RPMI8226 (cell line): ENCODE measurements at places on chromosomes 2 and 18.
A peak's percentile ranks its signal among the peaks of the same experiment; 100 is the strongest.

GRCh38 chr2:101349893-101350662, 37.2 kb downstream of the CREG2 start:
- DNase-seq, result no peak

- DNase-seq, result no peak
Observed at GRCh38 chr2:143071185-143071876, 57.9 kb upstream of the ARHGAP15 start.

DNA sequence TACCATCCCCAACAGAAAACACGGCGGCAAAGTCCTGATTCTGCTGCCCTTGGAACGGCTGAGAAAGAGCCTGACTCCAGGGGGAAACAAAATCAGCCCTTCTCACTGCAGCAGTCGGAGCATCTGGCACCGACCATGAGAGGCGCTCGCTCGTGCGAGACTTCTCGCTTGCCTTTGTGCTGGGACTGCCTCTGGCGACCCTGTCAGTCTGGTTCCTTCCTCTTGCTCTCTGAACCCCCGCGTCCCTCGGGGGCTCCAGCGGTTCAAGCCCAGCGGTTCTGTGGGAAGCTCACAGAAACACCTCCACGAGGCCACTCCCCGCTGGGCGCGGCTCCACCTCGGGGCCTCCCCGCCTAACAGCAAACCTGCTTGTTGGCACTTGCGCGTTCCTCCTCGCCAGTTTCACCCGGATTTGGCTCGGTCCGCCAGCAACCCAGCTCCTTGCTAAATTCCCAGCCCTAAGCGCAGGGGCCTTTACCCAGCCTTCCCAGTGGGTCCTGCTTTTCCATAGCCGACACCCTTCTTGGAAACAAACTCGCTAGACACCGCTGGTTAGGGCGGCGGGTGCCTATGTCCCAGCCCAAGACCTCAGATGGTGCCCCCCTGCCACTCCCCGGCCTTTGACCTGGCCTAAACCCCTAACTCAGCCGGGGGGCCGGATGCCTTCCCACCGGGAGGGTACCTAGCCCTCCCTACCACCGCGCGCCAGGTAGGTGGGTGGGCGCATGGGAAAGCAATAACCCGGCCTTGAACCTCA, 2.2 kb downstream of the RND3 start:
- peak; percentile 82 for DNase-seq

DNA sequence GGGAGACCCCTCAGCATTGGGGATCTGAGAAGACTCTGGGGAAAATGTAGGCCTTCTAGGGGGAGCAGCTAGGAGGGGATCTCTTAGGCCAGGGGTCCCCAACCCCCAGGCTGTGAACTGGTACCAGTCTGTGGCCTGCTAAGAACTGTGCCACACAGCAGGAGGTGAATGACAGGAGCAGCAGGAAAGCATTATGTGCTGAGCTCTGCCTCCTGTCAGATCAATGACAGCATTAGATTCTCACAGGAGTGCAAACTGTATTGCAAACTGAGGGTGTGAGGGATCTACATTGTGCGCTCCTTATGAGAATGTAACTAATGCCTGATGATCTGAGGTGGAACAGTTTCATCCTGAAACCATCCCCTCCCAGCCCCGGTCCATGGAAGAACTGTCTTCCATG, 127.3 kb downstream of the SCG2 start:
- no peak for DNase-seq

- no peak for DNase-seq
Observed at GRCh38 chr18:51288582-51288981, 91.1 kb upstream of the MEX3C start.

DNA sequence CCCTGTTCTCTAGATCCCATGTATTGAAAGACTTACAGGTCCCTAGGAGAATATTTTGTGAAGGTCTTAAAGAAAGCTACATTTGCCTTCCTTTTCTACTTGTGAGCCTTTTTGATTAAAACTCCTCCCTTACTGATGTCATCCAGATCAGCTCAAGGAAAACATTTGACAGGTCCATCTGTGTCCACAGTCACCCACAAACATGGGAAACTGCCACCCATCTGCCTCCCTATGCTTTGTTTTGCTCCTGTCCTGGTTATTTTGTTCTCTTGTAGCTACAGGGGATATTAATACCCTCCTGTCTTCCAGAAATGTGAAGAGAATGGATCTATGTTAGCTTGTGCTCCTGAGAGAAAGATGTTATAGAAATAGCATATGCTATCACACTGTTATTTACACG, 203.6 kb upstream of the GALNT5 start:
- no peak for DNase-seq

- no peak for DNase-seq
Observed at GRCh38 chr18:75160364-75160763, 48.6 kb downstream of the PTGR3 start.

DNA sequence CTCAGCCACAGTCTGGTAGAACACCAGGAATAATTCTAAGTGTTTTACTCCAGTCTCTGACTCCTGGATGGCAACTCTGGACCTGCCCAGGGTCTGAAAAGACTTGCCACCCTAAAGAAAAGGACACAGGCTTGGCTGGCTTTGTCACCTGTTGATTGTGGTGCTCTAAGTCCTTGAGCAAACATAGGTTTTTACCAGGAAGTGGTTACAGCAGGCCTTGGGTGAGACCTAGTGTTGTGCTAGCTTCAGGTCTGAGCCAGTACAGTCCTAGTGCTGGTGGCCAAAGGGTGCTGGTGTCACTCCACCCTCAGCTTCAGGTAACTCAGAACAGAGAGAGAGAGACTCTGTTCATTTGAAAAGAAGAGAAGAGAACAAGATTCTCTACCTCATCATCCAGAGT, 1239.4 kb upstream of the CRIM1 start:
- DNase-seq, result peak; percentile 15

DNA sequence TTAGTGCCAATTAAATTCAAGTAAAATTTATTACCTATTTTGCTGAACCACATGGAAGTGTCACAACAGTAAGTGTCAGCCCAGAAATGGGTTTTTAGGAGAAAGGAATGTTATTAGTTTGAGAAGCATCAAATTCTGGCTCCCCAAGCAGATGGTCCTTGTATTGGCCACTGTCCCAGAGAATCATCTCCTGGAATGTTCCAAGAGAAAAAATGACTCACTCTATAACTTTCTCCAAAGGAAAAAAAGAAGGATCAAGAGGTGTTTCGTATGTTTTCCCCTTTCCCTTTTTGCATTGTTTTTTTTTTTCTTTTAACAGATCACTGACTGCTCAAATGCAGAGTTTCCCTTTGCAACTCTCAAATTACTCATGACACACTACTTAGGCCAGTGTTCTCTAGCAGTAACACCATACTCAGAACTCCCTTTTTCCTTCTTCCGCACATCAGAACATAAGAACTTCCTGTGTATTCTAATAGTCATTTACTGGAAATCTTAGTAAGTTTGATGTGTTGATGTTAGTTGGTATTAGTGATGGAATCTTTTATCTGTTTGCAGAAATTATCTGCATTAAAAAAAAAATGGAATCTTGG, 390.3 kb downstream of the GPD2 start:
- DNase-seq, result no peak

- no peak for DNase-seq
Observed at GRCh38 chr2:206432193-206433082, 10.9 kb upstream of the ADAM23 start.

DNA sequence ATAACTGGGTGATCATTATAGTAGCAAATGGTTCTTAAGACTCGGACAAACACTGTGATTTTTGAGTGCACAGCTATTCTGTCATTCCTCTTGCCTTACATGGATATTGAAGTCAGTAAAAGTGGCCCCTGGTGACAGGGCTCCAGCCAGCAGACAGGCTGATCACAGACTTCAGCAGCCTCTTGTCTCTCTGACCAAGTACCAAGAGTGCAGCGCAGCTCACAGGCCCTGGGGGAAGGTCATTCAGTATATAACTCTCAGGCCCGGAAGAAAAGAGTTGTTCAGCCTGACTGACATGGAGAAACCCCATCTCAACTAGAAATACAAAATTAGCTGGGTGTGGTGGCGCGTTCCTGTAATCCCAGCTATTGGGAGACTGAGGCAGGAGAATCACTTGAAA, 202.6 kb downstream of the HRH4 start:
- DNase-seq, result no peak

DNA sequence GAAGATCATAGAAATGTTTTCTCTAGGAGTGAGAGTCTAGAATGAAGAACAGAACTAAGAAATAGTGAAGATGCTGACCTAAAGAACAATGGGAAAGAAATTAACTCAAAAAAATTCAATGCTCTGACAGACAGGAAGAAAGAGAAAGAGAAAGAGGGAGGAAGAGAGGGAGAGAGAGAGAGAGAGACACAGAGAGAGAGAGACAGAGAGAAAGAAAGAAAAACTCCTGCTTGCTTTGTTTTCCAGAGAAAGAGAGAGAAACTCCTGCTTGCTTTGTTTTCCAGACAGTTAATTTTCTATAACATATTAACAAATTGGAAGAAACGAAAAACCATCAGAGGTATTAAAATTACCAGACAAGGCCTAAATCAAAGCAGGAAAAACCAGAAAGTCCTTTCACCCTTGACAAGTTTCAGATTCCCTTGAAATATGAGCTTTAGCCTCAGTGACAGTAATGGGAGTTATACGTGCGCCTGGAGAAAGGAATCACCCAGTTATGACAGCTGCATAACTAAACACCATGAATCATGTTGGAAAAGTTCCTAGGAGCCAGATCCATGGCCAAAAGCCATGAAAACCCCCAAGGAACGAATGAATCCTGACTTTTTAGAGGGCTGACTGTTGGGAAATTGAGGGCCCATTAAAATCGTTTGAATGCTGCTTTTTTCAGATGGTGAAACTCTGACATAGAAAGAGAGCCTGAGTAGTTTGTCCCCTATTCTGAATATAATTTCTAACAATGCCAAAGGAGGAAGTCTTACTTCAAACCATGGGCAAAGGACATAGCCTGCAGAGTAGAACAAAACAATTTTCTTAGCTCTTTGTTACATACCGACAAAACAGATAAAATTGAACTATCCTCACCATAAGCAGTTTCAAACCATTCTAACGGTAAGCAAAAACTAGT, 228.6 kb upstream of the CHST9 start:
- DNase-seq, result no peak

GRCh38 chr18:50044402-50044801, 150.5 kb downstream of the MYO5B start:
- DNase-seq, result no peak

DNA sequence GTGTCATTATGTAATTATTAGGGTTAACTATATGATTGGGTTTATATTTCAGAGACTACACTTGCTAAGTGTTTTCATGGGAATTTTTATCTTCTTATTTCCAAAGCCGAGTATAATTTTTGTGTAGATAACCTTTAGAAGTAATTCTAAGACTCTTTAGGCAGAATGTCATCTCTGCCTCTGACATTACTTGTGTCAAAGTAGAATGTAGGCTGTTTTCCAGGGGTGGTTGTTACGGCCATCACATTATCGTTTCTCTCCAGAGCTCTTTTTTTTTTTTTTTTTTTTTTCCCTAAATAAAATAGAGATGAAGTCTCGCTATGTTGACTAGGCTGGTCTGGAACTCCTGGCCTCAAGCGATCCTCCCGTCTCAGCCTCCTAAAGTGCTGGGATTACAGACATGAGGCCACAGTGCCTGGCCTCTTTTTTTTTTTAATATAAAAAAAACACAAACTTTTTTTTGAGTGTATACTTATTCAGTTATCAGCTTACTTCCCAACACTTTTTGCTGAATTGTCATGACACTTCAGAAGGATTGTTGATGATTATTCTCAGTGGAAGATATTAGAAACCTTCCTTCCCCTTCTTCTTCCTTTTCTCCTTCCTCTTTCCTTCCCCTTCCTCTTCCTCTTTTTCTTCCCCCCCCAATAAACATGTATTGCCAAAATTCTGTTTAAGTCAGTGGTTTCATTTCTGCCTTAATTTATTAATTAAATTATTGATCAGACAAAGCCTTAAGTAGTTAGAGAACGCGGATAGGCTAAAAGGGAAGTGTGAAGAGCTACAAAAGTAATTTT, 2.3 kb downstream of the PIKFYVE start:
- no peak for DNase-seq

DNA sequence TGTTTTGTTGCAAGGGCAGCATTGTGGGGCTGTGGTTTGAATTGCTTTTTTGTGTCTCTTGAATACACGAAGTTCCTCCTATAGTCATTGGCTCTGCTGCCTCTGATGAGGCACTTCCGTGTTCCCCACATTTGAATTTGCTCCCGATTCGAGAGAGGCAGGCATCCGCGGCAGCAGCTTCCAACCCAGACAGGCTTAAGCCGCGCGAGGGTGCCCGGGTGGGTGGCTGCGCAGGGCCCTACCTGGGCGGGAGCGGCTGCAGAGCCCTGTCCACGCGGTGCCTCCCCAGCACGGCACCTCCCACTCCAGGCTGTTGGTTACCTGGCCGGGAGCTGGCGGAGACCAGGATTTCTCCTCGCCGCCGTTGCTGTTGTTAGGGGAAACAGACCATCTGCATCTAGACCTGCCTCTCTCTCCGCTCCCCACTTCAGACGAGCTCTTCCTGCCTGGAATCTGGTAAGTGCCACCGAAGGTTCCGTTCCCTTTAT, 151.3 kb downstream of the NEDD4L start:
- DNase-seq, result no peak

DNA sequence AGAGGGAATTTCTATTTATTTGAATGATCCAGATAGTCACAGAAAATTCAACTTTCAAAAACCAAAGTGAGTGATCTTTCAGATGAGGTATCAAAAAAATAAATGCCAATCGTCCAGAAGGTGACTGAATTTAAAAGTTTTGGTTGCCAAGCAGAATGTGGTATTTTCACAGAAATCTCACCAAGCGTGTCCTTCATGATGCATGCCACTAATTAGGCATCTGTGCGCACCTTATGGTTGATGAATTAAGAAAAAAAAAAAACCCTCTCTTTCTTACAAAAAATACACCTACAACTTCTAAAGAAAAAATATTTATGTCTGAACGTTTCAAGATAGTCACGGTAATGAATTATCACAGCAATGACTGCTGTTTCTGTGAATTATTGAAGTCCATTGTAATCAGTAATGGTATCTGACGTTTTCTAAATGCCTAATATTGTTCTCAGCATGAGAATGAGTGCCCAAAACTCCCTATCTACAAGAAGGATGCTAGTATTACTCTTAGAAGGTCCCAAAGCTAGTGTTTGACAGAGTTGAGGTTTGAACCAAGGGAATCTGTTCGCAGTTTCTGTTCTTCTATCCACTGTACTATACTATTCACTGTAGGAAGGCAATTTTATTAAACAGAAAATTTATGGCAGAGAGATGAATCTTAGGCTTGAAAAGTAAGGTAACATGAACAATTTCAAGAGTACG, 219.6 kb upstream of the NETO1 start:
- DNase-seq, result no peak
